ENCODE measurements at places on chromosomes 5 and 9.

DNA sequence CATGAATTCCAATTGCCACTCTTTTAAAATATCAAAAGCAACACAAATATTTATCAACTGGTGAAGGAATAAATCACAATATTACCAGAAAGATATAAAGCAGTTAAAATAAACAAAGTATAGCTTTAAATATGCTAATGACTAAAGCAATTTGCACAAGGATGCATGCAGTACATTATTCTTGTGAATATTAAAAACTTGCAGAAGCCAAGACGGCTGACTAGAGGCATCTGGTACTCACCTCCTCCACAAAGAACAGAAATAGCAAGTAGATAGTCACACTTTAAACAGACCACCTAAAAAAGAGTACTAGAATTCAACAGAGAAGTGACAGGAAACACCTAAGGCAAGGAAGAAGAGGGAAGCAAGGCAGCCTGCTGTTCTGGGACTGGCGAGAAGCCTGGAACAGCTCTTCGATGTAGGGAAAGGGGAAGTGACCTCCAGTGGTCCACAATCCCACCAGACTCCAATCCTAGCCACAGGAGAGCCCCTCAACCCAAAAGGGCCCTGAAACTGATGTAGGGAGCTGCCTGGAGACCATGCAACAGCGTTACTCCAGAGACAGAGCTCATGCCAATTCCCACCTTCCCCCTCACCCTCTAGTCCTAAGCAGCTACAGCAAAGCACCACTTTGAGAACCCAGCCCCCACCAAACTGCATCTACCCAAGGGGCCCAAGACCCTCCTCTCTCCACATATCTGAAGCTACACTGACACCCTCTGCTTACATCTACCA lies 86.3 kb downstream of the LPAR1 start:
- no peak for DNase-seq

DNA sequence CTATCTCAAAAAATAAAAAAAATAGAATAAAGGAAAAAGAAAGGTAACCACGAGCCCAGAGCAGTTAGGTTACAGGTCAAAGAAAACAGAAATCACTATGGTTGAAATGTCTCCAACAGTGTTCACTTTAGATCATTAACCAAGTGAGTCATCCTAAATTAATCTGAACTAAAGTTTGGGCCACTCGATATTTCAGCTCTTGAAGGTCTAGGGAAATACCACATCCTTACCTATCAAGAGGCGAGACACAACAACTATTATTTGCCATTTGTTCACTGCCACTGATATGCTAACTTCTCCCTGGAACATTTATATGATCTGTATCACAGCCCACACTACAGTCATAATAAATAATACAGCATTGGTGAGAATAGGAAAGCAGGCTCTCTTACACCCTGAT lies 111.3 kb upstream of the NR5A1 start:
- DNase-seq: no peak

DNA sequence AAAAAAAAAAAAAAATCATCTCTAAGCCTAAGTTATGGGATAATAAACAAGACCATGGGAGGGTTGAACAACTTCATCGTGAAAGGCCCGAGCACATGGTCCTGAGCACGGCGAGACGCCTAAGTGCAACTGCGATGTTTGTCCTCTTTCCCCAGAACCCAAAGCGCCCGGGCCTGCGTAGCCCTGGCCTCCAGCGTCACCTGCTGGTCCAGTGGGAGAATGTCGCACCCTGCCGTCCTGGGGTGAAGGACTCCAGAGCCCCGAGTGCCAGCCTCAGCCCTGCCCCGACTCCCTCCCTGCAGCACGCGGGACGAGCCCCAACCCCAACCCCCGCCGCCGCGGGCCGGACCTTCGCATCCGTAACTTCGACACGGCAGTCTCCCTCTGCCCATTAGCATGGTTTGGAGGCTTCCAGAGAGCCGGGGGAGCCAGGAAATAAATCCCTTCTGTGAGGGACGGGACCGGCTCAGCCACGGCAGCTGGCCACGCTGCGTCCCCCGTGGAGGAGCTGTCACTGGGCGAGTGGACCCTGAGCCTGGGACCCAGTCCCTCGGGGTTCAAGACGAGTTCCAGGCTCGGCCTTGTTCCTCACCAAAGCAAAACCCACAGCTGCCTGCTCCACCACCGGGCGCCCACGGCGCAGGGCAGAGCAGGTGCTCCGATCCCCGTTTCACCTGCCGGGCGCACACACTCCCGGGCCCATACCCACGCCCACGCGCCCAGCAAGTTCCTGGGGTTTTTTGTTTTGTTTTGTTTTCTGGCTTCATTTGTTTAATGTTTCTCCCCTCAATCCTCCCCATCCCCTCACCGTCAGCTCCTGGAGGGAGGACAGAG lies 132.5 kb upstream of the HAND1 start:
- peak; percentile 25 for DNase-seq

- no peak for DNase-seq
Measured at GRCh38 chr5:124599028-124599973, 147.1 kb downstream of the ZNF608 start.

- DNase-seq: no peak
Measured at GRCh38 chr9:93184432-93185265, 710 bp downstream of the WNK2 start.

- no peak for DNase-seq
Measured at GRCh38 chr5:169192536-169192935, 108.4 kb downstream of the SLIT3 start.

DNA sequence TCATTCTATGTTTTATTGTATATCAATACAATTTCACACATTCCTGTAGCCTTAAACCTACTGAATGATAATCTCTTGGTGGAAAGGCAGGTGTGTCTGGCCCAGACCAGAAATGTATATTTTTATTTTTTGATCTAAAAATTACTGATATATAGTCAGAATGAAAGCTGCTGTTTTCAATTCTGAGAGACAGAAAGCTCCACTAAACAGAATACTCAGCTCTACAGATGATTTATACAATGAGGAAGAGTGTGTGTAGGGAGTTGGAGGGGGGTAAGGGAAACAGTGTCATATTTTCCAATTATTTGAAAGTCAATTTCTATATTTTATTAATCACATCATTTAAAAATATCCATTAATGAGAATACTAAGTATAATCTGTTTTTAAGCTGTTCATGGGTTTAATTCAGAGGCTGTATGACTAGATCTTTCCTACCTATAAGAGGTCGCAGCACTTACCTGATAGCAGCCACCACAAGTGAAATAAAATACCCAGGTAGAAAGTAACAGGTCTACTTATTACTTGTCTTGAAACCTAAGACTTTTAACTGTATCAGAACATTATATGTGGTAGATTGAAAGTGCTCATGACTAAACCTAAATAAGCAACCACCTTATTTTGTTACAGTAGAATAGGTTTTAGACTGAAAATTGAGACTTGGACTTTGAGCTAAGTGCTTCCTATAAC lies 183.4 kb downstream of the TMC1 start:
- DNase-seq: no peak

DNA sequence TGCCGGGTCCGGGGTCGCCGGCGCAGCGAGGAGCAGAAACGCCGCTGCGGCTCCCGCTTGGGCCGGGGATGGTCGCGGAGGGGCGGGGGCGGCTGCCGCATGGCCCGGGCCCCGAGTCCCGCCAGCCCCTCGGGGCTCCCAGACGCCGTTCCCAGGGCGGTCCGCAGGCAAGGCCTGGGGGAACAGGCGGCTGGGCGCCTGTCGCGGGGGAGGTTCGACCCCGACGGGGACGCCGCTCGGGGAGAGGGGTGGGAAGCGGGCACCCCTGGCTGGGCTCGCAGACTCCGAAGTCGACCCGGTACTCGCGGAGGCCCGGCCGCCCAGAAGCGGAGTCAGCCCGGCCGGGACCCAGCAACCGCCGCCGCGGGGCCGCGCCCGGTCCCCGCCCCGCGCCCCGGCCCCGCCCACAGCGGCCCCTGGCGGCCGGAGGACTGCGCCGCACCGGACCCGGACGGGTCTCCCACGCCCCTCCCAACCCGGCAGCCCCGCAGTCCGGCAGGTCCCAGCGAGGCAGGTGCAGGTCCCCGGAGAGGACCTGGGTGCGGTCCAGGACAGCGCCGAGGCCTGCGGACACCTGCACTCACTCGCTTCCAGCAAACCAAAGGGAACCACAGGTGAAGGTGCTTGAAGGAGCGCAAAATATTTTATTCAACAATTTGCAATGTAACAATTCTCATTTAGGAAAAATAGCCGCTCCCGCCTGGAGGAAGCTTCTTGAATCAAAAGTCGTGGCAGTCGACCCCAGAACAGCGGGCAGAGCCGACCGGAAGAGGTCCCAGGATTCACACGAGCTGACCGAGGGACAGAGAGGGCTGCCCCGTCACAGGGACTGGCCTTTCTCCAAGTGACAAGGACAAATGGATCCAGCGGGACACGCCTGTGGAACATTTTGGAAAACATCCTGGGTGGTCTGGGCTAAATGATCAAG lies at the start of gene INPP5E:
Gene INPP5E, minus strand, starts transcription at position 365 of the 928 bp plus-strand sequence. CDS start 426 bp downstream, outside the sequence.
- DNase-seq: peak; percentile 36

DNA sequence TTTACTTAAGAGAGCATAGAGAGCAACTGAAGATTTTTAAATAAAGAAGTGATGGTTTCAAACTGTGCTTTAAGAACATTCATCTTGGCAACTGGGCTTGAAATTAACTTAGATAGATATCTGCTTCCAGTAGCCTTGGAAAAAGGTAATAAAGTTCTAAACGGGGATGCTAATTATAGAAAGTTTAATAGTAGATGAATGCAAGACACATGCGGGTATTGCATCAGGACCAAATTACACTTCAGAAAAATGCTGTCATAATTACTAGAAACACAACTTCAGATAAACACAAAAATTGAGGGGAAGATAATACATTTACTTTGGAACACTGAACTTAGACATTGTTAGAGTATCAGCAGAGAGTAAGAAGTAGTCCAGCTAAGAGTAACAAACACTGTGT lies 227.7 kb upstream of the SNX2 start:
- DNase-seq: no peak

DNA sequence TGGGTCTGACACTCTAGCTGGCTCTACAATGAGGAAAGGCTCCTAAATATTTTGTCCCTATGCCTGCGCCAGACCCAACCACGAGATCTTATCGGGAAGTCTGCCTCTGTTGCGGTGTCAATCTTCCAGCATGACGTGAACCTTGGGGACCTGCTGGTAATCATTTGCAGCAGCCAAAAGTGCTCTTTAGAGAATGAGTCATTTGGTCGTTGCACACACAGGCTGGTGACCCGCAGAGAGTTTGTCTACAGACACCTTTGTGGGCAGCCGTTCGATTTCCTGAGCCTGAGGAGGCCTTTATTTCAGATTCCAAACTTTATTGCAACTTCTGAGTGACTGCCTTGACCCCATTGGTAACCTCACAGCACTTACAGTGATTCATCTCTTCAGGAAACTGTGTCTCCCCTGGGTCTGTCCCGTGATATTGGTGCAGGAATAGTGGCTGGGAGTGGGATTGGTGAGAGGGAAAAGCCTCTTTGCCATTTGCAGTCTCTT lies 326.1 kb downstream of the NSG2 start:
- DNase-seq: no peak

DNA sequence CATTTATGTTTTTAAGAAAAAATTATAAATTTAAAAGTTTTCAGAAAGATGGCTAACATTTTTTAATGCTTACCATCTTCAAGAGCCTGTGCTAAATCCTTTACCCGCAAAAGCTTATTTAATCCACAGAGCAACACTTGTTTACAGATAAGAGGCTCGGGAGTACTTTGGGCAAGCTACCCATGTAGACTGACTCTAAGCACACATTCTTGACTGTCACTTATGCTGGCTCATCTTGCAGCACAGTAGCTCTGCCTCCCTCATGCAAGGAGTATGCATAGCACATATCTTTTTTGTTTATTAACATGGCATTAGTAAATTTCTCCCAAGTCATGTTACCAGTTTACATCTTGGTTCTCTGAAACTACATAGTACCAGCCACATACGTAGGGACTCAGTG lies 14.7 kb downstream of the SH3RF2 start:
- DNase-seq: no peak

- no peak for DNase-seq
Measured at GRCh38 chr5:157682257-157682656, 10.9 kb downstream of the C5orf52 start.

GRCh38 chr5:39452846-39453245 lies 28.1 kb upstream of the DAB2 start:
- no peak for DNase-seq

DNA sequence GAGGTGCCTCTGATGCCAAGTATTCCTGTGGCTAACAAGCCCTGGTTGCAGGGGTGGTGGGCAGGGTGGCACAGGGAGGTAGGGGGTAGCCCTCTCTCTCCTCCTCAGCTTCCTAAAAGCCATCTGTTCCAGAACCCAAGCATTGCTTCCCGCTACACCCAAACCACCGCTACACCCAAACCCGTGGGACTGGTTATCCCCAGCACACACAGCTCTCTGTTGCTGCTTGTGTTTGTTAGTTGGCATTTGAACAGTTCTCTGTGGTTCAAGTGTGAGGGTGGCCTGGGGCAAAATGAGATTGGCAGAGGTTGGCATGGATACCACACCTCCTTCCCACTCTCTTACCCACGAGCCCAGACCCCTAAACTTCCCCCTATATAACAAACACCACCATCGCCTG lies 40.4 kb downstream of the SPARC start:
- no peak for DNase-seq

- no peak for DNase-seq
Measured at GRCh38 chr5:15450473-15450872, 49.5 kb upstream of the FBXL7 start.

- no peak for DNase-seq
Measured at GRCh38 chr5:56175488-56175887, 57.6 kb downstream of the ANKRD55 start.

- no peak for DNase-seq
Measured at GRCh38 chr9:36110434-36110833, 26.1 kb upstream of the GLIPR2 start.

- DNase-seq: no peak
Measured at GRCh38 chr9:86944796-86945727, 2.2 kb downstream of the GAS1 start.

DNA sequence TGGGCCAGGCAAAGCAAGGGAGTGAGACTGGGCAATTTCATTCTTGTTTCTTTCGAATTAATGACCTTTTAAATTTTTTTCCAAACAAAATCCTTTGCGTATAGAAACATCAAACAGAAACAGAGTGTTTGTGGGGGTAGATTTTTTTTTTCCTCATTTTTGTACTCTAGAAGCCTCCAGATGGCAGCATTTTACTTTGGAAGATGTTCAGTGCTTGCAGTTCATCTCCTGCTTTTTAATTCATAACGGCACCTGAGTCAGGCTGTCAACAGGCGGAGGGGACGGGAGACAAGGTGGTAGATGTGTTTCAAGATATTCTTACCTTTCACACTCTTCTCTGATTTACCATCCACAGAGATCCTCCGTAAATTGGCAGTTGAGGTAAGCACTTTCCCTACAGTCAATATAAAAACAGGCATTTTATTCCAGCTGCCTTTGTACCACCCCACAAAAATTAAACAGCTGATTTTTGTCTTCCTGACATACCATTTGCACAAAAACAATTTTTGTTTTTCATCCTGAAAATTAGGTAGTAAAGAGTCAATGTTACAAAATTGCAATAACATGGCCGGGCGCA lies 99.5 kb upstream of the FBXL17 start:
- DNase-seq: no peak

GRCh38 chr9:89182369-89182768 lies 3.8 kb upstream of the SHC3 start:
- no peak for DNase-seq

DNA sequence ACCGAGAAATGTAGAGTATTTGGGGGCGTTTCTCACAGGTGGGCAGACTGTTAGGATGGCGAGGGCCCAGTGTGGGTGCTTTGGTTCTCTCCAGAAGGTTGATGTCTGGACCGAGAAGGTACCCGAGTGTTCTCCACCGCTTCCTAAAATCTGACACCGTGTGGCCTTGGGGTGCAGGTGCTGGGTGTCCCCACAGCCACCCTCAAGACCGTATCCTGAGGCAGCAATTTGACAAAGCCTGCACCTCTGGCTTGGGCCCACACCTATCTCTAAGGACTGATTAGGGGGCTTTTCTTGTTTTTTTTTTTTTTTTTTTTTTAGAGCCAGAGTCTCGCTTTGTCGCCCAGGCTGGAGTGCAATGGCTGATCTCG lies 1.3 kb downstream of the PPP1R26 start:
- no peak for DNase-seq
